ENCODE measurements at places on chromosomes 11 and 22.

GRCh38 chr22:45804986-45805325, 133.3 kb downstream of the ATXN10 start:
- DNase-seq: no peak

DNA sequence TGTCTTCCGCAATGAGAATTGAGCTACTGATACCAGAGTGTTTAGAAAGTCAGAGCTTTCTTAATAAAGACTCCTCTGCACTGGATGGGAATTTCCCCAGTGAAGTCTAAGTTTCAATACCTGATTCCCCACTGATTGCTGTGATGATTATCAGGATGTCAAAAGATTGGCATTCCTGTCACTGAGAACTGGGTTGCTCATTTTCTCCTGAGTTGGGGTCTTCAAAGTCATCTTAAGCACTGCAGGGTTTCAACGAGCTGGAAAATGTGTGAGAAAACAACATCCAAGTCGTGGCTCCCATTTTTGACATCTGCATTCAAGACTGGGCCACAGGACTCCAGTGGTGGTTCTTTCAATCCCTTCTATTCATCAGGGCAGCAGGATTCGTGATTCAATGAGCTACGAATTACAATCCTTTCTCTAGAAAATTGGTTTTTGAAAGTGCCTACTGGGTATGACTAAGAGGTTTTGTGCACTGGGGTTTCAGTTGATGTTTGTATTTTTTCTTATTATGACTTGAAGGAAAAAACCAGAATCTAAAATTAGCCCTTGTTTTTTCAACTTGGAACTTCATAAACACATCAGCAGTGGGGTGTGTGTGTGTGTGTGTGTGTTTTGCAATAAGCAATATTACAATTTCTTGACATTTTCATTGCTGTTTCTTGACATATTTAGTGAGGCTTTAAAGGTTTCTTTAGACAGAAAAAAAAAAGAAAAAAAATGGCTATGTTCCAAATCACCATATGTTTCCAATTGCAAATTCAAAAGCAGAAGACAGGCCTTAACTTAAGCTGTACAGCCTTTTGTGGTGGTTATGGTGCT, 233.0 kb downstream of the FAM76B start:
- no peak for DNase-seq

- DNase-seq: no peak
Measured at GRCh38 chr11:130787973-130788570, 128.2 kb downstream of the SNX19 start.

DNA sequence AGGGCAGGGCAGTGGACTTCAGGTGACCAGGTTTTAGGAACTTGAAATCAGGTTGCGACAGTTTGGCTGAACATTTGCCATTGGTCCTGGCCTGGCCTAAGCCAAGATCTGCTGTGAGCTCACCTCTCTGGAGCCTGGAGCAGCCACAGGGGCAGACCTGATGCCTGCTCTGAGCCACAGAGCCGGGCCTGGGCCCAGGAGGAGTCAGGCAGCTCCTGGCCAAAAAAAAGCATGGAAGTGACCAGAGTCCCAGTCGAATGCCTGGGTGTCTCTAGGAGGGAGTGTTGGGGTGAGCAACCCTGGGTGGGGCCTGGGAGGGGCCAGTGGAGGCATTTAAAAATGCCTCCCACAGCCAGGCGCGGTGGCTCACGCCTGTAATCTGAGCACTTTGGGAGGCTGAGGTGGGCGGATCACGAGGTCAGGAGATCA, 6.0 kb upstream of the OMP start:
- no peak for DNase-seq

DNA sequence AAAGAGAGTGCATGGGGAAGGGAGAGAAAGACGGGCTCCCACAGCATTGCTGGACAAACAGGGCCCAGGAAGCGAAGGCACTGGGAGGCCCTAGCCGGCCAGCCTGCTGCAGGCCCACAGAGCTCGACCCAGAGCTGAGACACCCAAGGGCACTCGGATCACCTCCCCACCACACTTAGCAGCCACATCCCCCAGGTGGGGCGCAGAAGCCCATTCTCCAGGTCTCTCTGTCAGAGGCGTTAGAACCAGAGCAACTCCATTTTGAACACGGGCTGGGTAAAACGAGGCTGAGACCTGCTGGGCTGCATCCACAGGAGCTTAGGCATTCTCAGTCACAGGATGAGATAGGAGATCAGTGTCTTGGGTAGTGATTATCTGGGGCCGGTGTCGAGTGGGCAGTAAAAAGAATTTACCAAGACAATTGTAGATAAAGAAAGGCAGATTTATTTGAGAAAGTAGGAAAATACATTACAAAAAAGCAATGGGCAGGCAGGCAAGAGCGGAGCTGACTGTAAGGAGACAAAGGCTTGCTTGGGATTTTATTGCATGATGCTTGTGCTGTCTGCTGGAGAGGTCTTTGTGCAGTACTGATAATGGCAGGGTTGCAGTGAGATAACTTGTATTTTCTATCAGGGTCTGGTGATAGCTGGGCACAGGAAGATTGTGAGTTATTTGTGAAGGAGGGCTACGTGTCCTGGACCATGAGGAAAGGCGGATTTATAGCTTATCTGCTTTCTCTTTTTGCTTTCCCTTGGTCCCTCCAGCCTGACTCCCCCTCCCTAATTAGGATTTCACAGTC, 13.4 kb upstream of the CAPN5 start:
- no peak for DNase-seq

DNA sequence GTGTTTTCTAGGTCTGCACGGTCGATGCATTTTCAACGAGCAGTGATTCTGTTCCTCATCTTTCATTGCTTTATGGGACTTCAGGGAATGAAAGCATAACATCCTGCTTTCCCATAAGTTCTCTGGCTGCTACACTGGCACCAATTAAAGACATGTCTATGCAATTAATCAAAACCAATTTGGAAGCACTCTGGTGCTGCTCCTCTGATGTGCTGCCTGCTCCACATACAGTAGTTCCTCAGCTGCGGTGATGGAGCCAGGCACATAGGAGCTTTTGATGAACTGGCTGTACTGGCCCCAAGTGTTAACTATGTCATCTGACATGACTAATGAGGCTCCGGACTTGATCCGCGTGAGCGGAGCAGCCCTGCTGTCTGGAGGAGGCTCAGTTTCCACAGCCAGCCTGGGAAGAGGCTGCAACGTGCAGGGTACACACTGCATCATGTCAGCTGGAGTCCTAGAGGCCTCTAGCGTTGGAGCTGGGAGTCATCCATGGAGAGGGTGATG, 29.8 kb downstream of the GVQW3 start:
- DNase-seq: no peak

DNA sequence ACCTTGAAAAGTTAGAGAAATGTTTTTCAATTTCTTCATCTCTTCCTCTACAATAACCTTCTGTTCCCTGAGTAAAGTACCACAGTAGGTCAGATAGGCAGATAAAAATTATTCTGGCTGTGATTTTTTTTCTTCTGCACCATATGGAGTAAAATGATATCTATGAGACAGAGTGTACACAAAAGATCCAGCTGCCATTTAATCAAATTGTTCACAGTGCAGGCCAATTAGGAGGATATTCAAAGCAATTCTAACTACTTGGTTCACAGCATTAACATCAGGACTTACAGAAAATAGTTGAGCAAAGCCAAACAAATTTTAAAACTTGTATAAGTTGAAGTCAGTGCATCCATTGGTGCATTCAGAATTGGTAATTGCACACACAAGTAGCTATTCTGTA, 147.9 kb upstream of the LUZP2 start:
- DNase-seq: no peak

DNA sequence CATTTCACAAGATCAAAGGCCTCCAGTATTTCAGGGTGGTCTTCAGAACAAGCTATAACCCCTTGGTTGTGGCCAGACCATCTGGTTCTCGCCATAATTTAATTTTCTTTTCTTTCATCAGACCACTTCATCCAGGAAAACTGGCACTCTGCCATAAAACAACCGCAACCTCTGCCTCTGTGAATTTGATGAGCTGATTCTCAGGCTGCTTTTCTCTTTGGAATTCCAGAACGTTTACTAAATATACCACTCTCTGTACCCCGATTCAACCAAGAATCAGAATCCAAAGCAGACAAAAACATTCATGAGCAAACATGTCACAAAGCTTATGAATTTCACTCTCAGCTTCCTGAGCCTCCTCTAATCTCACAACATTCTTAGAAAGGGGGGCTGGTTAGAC, 331.8 kb upstream of the SYN3 start:
- no peak for DNase-seq

DNA sequence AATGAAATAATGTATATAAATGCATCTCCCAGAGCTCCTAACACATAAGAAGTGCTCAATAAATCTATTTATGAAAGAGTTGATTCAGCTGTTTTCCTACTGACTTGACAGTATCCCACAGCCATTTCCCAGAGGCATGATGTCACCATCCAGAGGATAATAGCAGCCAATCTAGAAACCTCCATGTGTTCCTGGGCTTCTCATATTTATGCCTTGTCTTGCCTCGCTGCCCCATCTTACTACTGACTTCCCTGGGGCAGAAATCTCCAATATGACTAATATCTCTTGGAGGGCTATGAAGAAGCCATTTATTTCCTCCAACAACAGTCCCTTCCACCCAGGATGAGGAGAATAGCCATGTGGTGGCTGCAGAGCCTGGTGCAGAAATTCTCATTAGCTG, 115.4 kb upstream of the NAV2 start:
- DNase-seq: no peak
